Mucosa of gallbladder (tissue), 1 donor: ENCODE measurements at places on chromosomes 1 and 21.

DNA sequence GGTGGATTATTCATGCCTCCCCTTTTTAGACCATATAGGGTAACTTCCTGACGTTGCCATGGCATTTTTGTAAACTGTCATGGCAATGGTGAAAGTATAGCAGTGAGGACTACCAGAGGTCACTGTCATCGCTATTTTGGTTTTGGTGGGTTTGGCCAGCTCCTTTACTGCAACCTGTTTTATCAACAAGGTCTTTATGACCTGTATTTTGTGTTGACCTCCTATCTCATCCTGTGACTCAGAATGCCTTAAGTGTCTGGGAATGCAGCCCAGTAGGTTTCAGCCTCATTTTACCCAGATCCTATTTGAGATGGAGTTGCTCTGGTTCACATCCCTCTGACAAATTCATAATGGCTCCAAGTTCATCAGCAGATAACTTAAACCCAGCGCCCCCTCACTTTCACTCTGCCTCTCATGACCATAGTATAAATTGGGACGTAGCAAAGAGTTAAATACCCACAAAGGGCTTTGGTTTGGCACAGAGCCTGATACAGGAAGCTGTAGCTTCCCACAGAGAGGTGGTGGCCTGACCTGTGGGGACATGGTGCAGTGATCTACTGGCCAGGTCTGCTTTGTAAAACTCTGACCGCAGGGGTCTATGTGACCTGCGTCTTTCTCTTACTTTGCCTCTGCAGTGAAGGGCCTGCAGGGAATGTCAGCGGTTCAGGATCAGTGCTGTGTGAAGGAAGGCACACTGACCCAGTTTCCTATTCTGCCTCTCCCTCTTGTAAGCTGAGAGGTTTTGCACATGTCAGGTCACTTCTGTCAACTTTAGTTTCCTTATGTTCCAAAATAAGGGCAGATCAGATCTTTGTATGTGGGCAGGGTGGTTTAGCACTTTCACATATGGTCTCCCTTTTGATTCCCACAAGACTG is 78.1 kb upstream of the ZNF644 start:
- no peak for DNase-seq

GRCh38 chr1:243850202-243850451 is at the start of gene AKT3:
TSS of gene AKT3 (minus strand) at chr1:243850243. CDS start at chr1:243843170, 7,073 bp downstream.
- peak; percentile 57 for DNase-seq

DNA sequence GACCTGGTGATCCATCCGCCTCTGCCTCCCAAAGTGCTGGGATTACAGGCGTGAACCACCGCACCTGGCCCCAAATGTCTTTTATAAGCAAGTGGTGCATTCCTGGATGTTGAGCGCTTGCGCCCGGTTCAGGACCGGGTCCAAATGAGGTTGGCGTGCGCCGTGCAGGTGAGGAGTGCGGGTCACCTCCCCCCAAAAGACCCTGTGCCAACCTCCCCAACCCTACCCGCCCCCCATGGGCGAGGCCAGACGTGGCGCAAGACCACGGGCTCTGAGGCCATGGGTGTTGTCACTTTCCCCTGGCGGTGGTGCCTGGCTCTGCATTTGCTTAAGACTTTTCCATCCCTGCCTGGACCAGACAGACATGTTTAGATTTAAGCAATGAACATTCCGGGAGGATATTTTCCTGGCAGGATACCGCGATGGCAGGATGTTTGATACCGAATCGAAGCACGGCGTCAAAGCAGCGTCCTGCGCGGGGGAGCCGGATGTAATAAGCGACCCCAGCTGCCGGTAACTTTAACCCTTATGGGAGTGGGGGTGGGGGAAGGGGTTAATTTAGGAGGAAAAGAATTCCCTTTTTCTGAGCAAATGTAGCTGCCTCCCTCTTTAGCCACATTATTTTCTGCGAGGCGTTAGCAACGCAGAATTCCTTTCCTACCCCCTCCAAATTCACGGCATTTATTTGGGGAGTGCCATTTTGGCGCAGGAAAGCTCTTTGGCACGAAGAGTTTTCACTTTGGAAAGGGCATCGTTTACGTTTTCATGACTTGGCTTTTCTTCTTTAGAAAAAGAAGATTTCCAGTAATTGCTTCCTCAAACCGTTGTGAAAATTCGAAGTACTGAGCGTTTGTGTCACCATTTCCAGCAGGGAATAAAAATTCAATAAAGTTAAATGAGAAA is 27.8 kb upstream of the RNF187 start:
- peak; percentile 60 for DNase-seq

DNA sequence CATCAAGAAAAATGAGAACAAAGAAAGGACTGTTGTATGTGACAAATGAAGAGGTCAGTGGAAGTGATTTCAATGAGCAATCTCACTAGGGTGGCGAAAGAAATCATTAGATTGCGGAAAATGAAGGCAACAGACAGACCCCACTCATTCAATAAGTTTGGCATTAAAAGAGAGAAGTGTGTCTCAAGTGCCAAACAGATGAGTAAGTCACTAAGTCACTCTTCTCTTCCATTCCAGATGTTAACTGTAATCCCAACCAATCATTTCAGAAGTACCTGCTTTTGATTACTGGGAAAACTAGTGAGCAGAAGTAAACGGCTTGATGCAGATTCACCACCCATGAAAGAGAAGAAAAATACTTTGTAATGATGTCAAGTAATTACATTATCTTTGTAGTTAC is 144.3 kb upstream of the PRMT6 start:
- no peak for DNase-seq

GRCh38 chr1:190377294-190377693 is 100.4 kb downstream of the BRINP3 start:
- DNase-seq = no peak

DNA sequence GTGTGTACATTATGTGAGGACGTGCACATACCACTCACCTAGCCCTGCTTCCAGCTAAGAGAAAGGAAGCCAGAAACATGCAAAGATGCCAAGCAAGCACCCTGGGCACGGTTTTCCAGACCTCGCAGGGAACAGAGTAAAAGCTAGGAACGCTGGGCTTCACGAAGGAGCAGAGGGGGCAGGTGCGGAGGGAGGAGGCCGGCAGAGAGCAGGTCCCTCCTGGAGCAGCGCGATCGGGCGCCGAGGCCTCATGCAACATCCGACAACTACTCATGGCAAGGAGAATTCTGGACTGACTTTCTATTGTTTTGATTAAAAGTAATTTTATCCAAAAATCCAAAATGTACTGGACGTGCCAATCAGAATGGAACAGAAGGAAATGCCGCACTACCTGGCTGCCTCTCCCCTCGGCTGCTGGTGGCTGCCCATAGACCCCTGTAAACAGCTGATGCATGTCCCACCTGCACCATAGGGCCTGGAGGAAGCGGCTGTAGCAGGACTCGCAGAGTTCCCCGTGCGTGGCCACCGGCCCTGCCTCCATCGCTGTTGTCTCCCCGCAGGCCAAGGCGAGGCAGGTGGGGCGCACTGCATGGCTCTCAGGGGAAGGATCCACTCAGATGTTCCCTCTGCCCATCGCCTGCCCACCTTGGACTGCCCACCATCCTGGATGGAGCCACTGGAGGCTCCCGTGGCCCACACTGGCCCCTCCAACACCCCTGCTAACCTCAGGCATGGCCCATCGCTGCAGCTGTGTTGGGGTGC is 93.5 kb downstream of the WDR4 start:
- DNase-seq = no peak

- DNase-seq = no peak
These were observed 40.7 kb upstream of the COL6A2 start for GRCh38 chr21:46057111-46057709.

- DNase-seq = no peak
These were observed 7.2 kb downstream of the CNST start for GRCh38 chr1:246573491-246573890.

DNA sequence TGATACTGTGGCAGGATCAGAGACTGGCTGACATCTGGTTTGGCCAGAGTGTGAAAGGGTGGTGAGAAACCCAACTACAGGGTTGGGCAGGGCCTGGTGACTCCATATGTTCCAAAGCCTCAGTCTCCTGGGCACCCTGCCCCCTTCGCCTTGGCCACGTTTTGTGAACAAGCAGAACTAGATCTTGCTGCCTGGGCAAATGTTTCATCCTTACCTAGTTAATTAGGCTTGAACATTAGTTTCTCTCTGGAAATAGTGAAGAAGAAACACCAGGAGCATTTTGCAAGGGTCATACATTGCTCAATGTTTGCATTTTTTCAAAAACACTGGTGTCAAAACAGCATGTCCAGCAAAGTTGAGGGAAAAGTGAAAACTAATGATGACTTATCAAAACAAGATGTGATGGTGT is 60.5 kb downstream of the MAP3K7CL start:
- DNase-seq = no peak

- no peak for DNase-seq
These were observed 8.7 kb upstream of the DOP1B start for GRCh38 chr21:36147911-36148310.

GRCh38 chr1:116178837-116179236 is 67.6 kb downstream of the MAB21L3 start:
- no peak for DNase-seq

DNA sequence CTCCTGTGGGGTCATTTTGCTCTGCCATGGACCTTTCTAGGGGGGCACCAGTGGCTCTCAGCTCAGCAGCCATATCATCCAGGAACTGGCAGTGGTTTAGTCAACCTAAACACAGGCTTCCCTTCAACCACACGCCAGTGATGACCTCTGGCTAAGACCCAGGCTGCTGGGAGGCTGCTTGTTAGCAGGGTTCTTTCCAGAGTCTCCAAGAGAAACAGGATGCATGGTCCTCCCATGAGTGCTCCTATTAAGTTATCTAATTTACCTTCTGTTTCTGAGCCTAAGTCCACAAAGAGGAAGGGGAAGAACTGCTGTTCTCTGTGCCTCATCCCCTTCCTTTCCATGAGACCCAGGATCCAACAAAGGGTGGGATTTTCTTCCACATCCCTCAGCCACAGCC is 137.3 kb upstream of the PLXNA2 start:
- no peak for DNase-seq

DNA sequence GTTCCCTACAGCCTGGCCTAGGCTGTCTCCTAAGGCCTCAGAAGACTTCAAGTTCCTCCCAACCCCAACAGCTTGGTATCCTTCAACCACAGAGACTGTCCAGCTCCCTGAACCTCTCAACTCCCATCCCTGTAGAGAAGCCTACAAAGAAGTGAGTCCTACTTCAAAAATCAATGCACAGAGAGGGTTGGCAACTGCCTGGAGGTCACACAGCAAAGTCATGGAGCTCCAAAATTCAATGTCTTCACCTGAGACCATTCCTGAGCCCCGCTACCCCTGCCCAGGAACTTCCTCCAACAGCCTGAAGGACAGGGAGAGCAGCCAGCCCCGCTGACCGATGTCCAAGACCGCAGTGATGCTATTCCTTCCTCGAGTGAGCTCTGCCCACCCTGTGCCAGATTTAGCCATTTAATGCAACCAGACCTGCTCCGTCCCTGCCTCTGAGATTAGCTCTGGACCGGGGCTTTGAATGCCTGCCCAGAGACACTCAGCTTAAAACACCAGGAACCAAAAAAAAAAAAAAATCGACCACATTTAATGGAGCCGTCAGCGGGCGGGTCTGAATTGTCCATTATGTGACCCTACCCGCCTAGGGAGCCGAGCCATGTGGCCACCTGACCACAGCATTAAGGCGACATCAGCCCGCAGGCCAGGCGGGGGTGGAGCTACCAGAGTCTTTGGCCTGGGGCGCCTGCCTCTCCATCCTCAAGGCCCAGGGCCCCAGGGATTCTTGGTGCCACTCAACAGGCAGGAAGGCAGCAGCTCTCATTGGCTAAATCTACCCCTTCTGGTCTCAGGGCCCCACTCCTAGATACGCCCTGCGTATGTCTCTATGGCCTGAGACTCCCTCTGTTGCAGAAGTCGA is 148.6 kb downstream of the SYF2 start:
- no peak for DNase-seq

- no peak for DNase-seq
These were observed 148.3 kb downstream of the PEX14 start for GRCh38 chr1:10622910-10623685.

DNA sequence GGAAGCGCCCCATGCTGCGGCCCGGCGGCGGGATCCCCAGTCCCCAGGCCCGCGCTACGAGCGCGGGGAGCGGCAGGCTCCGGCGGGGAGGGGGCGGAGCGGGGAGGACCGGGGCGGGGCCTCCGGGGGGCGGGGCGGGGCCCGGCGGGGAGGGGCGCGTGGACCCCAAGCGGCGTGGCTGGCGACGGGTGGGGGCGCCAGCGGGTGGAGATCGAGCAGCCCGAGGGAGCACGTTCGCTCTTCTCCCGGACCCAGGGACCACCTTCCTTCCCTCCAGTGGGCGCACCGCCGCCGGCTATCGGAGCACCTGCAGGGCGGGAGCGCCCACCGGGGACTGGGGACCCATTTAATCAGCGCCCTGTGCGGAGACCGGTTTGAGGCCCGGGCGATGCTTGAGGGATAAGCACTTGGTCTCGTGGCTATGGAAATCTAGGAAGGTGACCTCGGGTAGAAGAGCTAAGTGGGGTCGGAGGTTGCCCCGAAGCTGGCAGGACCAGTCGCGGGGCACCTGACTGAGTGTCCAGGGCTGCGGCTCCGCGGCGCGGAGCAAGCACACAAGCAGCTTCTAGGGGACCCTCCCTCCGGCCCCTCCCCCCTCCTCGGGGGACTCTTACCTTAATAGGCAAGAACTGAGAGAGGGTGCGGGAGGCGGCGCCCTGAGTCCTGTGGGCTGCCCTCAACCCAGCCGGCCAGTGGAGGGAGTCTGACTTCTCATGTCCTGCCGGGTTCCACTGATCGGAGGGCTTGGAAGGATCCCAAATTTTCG is at the start of gene TSPAN2:
TSS of gene TSPAN2 (minus strand) at position 84 of the 766 bp plus-strand sequence. CDS start at position 13, 71 bp downstream.
- DNase-seq = peak; percentile 56

- DNase-seq = no peak
These were observed 8.1 kb downstream of the MFAP2 start for GRCh38 chr1:16972189-16972895.

DNA sequence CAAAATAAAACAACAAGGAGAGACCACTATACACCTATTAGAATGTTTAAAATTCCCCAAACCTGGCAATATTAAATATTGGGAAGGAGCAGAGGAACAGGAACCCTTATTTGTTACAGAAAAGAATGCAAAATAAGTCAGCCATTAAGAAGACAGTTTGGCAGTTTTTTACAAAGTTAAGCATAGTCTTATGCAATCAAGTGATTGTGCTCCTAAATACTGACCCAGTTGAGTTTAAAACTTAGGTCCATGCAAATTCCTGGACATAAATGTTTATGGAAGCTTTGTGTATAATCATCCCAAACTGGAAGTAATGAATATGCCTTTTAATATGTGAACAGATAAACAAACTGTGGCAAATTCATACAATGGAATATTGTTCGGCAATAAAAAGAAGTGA is 72.9 kb upstream of the RGS4 start:
- no peak for DNase-seq

- DNase-seq = no peak
These were observed 2.6 kb upstream of the PADI2 start for GRCh38 chr1:17121881-17122280.

DNA sequence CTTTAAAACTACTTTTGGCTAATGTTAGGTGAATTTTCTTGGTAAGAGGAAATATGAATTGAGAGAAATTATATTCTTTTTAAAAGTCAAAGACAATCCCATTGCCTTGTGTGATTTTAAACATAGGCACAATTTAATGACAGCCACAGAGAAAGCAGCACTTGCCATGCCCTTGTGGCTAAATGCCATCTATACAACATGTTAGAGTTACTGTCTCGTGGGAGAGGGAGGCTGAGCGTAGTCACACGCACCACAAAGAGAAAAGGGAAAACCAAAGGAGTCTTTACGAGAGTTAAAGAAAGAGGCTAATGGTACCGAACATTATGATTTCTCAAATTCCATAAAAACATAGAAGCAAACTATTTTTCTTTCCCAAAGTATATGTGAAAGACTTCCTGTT is 537.9 kb downstream of the PTPRC start:
- DNase-seq = no peak
